Caki2 (cell line): ENCODE measurements at places on chromosomes 1 and 21. TPM values are rescaled to one million over a fixed set of nuclear protein-coding genes. Genes with fewer than 3 reads are reported as not detected.

GRCh38 chr1:185237661-185238060, 79.4 kb downstream of the IVNS1ABP start:
- no peak for DNase-seq

- DNase-seq = no peak
These were observed 63.1 kb downstream of the ACOT7 start for GRCh38 chr1:6330410-6330911.

GRCh38 chr21:33414068-33414467, 10.9 kb downstream of the IFNGR2 start:
- no peak for DNase-seq

- DNase-seq = no peak
These were observed 63.7 kb downstream of the WLS start for GRCh38 chr1:68168545-68169171.

DNA sequence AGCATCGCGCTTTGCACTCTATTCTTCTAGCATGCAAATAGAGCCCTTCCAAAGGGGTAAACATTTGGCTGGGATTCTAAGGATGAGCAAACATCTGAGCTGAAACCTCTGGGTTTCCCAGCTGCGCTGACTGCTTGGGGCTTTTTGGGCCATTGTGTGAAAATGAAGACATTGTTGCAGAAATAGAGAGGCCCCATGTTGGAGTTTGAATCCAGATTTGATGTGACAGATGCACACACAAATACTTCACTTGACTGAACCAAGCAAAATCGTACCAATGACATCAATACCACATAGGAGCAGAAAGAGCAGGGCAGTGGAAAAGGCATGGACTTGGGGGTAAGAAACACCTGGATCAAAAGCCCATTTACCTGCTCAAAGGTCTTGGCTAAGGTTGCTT, 144.6 kb upstream of the HMGB4 start:
- no peak for DNase-seq

DNA sequence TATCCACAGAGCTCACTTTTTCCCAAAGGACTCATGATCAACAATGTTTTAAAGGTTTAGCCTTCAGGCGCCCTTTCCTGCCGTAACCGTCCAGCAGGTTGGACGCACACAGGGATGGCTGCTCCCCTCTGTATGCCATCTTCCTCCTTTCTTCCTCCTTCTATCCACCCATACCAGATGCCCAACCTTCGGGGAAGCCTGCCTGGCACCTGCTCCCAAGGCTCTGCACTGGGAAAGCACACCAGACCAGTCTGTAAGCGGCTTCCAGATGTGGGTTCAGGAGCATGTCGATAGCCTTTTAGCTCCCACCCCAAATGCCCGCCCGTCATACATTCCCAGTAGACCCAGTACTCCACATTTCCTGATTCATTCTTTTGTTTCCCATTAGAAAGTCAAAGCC, 52.9 kb downstream of the STUM start:
- no peak for DNase-seq

GRCh38 chr1:199742547-199742946, 285.0 kb upstream of the NR5A2 start:
- peak; percentile 58 for DNase-seq

DNA sequence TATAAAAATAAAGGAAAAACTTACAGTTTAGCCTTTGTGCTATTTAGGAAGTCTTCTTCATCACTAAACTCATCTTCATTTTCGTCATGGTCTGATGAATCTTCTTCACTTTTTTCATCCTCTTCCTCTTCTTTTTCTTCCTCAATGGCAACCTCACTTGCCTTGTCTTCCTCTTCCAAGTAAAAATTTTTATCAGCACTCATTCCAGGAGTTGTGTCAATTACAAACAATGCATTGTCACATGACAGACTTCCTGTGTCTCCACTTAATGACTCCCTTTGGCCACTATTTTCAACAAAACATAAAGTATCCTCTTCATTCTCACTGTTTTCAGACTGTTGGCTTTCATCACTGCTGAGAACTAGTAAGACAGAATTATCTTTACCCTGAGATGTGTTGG, 2.8 kb downstream of the DNTTIP2 start:
- DNase-seq = no peak

GRCh38 chr1:229028987-229029878, 241.7 kb upstream of the RAB4A start:
- DNase-seq = peak; percentile 35

- DNase-seq = no peak
These were observed 10.9 kb downstream of the RNF11 start for GRCh38 chr1:51247022-51247421.

GRCh38 chr21:36461918-36462486, 17.9 kb downstream of the CLDN14 start:
- DNase-seq = peak; percentile 79

DNA sequence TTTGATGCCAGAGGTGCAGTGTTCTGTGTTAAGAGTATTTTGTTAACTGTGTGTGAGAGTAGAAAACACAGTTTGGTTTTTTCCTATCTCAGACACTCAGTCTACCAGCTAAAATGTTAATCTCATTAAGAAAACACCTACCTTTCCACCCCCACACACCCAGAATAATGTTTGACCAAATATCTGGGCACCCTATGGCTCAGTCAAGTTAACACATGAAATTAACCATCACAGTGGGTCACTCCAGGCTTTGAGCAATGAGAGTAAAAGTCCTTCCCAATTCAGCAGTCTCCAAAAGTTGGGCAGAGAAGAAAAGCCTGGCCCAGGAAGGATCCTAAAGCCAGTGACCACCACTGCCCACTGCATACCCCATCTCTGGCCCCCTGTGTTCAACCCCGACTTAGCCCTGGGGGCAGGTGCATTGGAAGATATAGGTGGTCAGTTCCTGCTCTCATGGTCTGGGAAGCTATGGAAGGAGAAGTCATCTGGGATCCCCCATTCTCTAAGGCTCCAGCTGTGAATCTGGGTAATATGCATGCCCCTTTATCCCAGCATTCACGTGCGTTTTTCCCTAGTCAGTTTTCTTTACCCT, 50.2 kb upstream of the CSF3R start:
- no peak for DNase-seq

- DNase-seq = no peak
These were observed 13.0 kb downstream of the IFI6 start for GRCh38 chr1:27658951-27659496.

GRCh38 chr1:117618450-117619122, 12.7 kb downstream of the TENT5C start:
- DNase-seq = no peak

- DNase-seq = no peak
These were observed 6.5 kb downstream of the TMEM54 start for GRCh38 chr1:32894681-32895080.

SOD1 gene
- total RNA-seq = 453 and 479 TPM in 2 replicates

LAD1 gene
- 3.6 TPM in 1 of 2 replicates, not detected in the other for total RNA-seq

ABCA4 gene
- not detected in 2 replicates for total RNA-seq

PTGFR gene
- total RNA-seq = not detected in 2 replicates

SLC35A3 gene
- 12.4 and 13.4 TPM in 2 replicates for total RNA-seq

NBPF1 gene
- total RNA-seq = 13.3 and 24.5 TPM in 2 replicates

PDPN gene
- not detected in 2 replicates for total RNA-seq

DPT gene
- not detected in 2 replicates for total RNA-seq

DENND2D gene
- 14.9 and 17.1 TPM in 2 replicates for total RNA-seq

SLC9A1 gene
- total RNA-seq = 2.9 and 4.3 TPM in 2 replicates
